ENCODE measurements at places on chromosomes 2 and 18.

- H3K4me1 ChIP-seq = no peaks in the 10 kb centered on the region
- no peaks in the 10 kb centered on the region for H3K27me3 ChIP-seq
- H3K4me3 ChIP-seq = no peak overlapping the region
- no peak for DNase-seq
- H3K27ac ChIP-seq = no peak overlapping the region
Measured at GRCh38 chr2:157540102-157540501, 88.6 kb downstream of the ACVR1C start.

DNA sequence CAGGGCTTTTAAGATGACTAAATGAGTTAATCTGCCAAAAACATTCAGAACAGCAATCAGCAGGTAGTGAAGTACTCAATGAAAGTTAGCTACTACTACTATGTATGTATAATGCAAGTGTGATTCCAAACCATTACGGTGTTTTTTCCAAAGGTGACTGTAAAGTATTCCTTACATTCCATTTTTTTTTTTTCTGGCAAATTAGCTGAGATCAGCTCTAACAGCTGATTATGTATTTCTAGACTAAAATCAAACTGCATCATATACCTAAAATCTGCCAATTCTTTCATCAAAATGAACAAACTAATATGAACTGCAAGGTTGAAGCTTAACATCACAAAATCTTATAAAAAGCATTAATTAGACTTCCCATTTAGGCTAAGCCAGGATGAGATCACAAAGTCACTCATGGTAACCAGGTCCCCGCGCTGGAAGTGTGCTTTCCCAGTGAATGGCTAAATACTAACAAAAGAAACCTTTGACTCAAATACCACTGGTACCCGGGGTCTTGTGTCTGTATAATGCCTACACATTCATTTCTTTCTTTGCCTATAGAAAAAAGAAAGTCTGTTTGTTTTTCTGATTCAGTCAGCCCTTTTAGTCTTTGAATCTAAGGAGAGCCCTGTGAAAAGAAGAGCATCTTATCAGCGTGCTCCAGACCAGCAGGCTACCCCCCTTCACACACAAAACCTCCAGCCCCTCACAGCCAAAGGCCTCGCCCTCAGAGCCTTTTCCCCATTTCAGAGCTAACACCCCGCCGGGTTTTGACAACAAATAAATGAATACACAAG is 88.3 kb downstream of the RBMS1 start:
- H3K27me3 ChIP-seq = no peaks in the 10 kb centered on the region
- DNase-seq = no peak
- peak overlapping the region; percentile 98 for H3K27ac ChIP-seq
- H3K4me1 ChIP-seq = peaks cover 26% of the 10 kb centered on the region

GRCh38 chr2:112891385-112891831 is 19.6 kb upstream of the IL37 start:
- H3K27me3 ChIP-seq = no peaks in the 10 kb centered on the region
- no peak overlapping the region for H3K4me3 ChIP-seq
- no peaks in the 10 kb centered on the region for H3K4me1 ChIP-seq
- no peaks in the 10 kb centered on the region for H3K36me3 ChIP-seq

GRCh38 chr2:219969508-219969907 is 342.1 kb downstream of the SLC4A3 start:
- H3K4me3 ChIP-seq = no peak overlapping the region
- no peak for DNase-seq
- H3K4me1 ChIP-seq = no peaks in the 10 kb centered on the region
- H3K36me3 ChIP-seq = no peaks in the 10 kb centered on the region
- no peak overlapping the region for H3K27ac ChIP-seq
- H3K27me3 ChIP-seq = no peaks in the 10 kb centered on the region

DNA sequence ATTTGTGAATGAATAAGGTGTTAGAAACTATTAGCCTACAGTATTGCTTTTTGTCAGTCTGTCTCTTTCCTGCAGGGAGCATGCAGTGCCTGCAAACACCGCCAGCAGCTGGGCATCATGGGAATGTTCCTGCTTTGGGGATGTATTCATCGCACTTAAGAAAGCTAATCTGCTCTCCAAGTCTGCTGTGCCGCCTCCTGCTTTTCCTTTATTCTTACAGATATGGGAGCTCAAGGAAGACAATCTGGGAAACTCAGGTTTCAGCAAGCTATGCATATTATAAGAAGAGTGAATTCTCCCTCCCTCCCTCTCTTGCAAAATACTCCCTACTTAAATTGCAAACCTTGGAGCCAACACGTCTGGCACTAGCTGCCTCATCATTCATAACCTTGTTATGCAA is 479.2 kb upstream of the ACVR2A start:
- H3K27ac ChIP-seq = no peak overlapping the region
- no peaks in the 10 kb centered on the region for H3K4me1 ChIP-seq
- DNase-seq = no peak
- no peaks in the 10 kb centered on the region for H3K27me3 ChIP-seq
- no peak overlapping the region for H3K4me3 ChIP-seq

Measured in effector memory CD4-positive, alpha-beta T cell (primary cell).